Brain (organoid and tissue), 16 donors: ENCODE measurements at places on chromosomes 3 and 15.

GRCh38 chr3:155084567-155084966 is 4.4 kb downstream of the MME start:
- DNase-seq, result no peak

- peak; percentile 78 for DNase-seq
Measured at GRCh38 chr15:65414841-65415621, 7.7 kb downstream of the IGDCC4 start.

- peak; percentile 61 for DNase-seq
Measured at GRCh38 chr3:13480340-13481318, 523 bp downstream of the HDAC11 start.

DNA sequence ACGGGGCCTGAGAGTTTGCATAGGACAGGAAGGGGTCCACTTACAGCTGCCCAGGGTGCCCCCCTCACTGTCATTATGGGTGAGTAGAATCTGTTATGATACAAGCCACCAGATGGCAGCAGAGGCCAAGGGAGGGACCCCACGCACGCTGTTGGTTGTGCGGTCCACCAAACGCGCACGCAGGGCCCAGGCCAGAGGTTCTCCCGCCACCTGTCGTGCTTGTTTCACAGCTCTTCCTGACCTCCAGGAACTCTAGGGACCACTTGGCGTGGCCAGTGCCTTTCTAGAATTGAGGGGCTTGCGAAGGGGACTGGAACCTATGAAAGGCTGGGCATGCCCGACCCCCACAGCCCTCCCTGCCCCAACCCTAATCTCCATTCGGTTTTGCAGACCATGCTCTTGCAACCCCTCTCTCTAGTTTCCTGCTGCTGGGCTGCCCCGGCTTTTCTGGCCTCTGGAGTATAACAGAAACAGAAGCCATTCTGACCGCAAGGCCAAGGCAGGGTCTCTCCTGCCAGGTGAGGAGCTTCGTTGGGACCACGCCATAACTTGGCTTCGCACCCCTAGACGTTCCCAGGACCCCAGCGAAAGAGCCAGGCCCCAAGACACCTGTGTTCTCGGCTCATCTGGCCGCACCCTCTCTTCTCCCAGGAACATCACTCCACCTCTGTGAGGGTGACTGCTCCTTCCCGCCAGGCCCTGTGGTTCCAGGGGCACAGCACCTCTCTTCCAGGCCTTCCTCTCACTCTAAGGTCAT is 46.0 kb downstream of the ALDH1L1 start:
- DNase-seq, result peak; percentile 59
